Activated T-cell treated with anti-CD3 and anti-CD28 coated beads for 48 hours (primary cell): ENCODE measurements at places on chromosomes 2 and 18.

GRCh38 chr18:43961722-43962121 is 684.4 kb upstream of the SYT4 start:
- DNase-seq: no peak

DNA sequence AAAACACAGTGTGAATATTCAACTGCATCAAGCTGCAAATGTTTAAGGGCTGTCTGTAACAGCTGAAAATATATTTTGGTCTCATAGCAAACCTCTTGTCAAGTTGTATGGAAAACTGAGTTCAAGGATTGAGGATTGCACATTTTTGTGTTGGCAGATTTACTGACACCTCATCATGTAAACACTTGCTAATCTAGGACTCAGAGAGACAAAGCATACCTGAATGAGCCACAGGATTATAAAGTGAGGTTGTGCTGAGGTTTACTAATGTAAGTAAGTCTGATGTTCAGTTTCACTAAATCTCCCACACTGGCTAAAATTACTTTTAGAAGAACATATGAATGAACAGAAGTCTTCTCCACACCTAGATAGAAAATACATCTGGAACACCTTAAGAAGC is 1993.1 kb upstream of the CELF4 start:
- no peak for DNase-seq

DNA sequence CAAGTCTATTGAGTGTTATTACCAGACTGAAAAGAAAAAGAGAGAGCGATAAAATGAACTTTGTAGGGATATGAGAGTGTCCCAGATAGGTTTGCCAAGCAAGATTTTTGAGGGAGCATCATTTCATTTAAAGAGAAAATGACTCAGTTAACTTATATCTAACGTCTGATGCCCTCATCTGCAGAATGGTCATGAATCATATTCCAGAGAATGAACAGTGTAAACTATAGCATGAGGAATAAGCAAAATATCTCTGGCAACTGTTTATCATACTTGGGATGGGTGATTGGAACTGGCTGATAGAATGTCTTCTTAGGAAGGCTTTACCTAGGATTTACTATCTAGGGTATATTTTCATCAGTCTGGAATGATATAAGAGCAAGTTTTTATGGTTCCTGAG is 289.4 kb downstream of the CMPK2 start:
- DNase-seq: no peak

GRCh38 chr2:151878655-151879563 is 50.7 kb upstream of the ARL5A start:
- DNase-seq: no peak

GRCh38 chr2:28748941-28749340 is 2.7 kb upstream of the PPP1CB start:
- no peak for DNase-seq

GRCh38 chr18:73511771-73512503 is 635.7 kb downstream of the FBXO15 start:
- DNase-seq: no peak

DNA sequence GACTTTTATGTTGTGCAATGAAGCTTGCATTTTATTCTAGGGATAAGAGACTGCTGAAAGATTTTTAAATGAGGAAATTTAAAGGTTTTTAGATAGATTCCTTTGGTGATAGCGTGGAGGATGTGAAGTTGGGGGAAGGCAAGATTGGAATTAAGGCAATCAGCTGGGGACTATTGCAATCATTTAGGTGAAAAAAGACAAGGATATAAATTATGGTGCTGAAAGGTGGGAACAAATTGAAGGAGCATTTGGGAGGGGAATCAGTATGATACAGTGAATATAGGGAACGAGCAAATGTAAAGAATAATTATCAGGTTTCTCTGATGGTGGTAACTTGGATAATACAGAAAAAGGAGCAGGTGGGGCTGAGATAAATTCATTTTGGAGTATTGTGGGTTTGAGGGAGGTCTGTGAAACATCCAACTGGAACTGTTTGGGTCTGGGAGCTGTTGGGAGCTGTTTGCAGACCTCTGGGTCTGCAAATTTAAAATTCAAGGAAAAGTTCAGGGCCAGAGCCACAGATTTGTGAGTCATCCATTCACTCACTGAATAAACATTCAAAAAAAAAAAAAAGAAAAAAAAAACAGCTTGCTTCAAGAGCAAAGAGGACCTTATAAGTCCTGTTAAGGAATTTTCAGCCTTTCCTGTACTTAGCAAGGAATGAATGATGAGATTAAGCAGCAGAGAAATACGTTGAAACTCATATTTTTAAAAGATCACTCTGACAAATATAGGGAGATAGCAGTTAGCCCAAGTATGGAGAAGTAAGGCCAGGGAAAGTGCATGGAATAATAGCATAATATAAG is 257.5 kb upstream of the FN1 start:
- DNase-seq: no peak

DNA sequence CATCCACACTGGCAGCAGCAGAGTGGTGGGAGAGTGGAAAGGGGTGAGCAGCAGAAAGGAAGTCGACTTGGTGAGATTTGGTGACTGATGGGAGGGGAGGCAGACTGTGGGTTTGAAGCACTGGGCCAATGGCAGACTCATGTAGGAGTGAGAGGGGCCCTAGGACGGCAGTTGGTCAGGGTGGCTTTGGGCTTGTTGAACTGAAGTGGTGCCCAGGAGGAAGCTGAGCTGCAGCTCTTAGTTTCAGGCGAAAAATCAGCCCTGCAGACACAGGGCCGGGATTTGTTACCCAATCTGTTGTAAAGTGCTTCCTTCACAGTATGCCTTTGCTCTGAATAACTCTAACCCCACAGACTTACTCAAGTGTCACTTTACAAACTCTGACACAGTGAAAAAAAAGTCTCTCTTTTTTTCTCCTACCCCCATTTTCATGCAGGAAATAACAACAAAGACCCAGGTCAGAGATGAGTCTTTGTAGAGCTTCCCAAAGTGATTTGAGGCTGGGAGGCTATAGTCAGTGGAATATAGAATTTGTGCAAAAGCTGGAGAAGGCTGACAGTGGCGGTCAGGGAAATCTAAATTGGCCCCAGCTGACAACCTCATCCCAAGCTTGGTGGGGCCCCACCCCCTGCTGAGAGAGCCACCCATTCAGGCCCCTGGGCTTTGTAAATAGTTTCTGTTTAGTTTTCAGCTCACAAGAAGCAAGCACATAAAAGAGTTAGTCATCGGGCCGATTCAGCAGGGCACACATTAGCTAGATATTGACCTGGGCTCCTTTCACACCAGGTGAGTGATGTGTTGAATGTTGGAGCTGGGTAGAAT is 226.9 kb downstream of the VAPA start:
- no peak for DNase-seq

DNA sequence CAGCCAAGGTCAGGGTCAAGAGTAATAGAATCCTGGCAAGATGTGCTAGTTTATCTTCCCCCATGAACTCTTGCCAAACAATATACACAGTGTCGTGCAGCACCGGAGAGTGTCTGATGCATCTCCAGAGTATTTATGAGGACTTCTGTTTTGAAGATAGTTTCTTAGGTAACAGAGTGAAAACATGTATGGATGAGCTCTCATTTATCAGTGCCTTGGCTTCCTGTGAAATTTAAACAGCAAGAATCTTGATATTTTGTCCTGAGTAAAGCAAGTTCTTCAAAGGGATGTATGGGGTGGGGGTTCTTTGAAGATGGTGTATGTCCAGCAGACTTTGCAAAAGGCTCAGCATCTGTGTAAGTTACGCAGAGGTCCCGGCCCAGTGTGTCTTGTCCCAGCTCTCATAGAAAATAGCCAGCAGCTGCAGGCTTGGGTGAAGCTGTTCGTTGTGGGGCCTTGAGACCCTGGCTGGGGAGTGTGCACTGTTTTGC is 361.0 kb upstream of the NT5C1B start:
- no peak for DNase-seq

- no peak for DNase-seq
Measured at GRCh38 chr2:201258666-201259615, 1.4 kb upstream of the CASP8 start.

- no peak for DNase-seq
Measured at GRCh38 chr2:175855794-175856453, 146.1 kb downstream of the LNPK start.

DNA sequence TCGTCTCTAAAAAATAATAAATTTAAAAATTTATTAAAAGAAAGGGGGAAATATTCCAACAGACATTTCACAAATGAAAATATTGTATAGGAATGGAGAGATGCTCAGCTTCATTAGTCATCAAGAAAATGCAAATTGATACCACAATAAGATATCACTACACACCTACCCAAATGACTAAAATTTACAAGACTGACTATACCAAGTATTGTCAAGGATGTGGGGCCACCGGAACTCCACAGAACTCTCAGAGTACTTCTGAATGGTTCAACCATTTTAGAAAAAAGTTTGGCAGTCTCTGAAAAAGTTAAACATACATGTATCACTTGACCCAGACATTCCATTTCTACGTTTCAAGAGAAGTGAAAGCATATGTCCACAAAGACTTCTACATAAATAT is 163.4 kb downstream of the EHBP1 start:
- no peak for DNase-seq

DNA sequence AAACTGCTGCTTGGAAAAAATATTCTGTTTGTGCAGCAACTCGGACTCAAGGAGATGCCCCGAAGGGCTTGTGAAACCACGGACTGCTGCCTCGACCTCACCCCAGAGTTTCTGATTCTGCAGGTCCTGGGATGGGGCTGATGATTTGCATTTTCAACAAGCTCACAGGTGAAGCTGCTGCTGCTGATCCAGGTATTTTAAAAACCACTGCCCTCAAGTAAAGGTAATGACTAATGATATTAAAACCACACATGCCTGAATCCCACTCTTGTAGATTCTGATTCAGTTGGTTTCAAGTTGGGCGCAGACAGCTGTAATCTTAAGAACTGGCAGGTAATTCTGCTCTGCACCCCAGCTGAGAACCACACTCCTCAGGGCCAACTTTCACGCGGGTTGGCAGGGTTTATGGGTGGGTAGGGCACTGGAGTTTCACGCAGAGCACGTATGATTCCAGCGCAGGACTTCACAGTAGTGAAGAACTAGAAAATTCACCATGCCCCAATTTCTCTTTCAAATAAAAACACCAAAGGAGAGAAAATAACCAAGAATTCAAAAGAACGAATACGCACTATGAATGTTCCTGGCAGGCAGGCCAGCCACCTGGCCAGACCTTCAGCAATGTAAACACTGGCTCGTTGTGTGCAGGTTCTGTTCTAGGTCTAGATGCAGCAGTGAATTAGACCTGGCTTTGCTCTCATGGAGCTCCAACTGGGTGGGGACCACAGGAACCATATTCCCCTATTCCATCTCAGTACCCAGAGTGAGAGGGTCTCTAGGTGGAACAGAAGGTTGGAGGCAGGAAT is 74.6 kb upstream of the ZFP36L2 start:
- no peak for DNase-seq

DNA sequence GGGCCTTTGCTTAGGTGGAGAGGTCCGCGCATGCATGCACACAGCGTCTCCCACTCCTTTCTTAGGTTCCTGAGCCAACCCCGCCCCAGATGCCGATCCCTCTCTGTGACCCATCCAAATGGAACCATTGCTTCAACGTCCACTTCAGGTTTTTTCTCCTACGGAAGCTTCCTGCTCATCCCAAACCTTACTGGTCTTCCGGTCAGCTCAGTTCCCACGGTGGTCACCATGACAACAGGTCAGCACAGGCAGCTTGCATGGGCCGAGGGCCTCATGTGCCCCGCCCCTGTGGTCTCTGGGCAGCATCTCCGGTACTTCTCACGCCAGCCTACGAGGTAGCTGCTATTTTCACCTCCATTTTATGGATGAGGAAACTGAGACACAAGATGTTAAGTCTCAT is 163.7 kb downstream of the SOCS6 start:
- no peak for DNase-seq

DNA sequence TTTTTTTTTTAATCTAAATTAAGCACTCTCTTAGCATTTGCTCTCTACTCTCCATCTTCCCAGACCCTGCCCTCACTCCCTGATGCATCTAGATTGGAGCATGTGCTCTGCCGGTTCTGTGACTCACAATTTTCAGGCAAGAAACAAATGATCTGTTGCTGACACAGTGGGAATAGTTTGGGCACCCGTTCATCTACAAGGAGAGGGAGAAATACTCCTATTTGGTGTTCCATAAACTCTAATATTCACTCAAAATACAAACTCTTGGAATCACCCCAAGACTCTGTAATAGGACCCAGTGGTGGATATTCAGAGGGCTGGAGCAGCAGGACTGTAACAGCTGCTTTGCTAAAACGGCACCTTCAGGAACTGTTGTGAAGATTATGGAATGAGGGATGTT is 37.1 kb upstream of the LINC00305 start:
- DNase-seq: no peak

DNA sequence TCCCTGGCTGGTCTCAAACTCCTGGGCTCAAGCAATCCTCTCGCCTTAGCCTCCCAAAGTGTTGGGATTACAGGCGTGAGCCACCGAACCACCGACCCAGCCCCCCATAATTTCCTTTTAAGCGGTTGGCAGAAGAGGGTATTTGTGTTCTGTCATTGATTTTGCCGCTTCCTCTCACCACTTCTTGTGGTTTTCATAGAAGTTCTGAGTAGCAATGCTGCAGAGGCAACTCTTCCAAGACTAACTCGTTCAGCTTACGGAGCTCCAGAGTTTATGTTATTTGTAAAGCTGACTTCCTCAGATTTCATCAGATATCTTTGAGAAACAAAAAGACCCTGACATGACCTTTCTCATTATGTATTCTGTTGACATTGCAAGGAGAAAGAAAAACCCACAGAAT is 261.4 kb upstream of the KCNJ3 start:
- DNase-seq: no peak

DNA sequence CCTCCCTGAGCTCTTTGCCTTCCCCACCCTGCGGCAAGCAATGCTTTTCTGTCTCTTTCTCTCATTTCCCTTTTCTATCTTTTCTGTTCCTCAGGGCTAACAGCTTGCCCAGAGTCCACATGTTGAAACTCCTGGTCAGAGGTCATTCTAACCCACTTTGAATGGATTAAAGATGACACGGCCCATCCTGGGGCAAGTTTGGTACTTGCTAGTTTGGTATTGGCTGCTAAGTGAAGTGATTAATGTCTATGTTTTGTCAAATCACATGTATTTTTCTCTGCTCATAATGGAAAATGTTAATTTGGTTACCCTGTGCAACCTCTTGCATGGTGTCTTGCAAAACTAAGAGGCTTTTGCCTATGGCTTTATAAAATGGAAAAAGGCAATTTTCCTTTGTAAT is 960.2 kb downstream of the CNTNAP5 start:
- no peak for DNase-seq

- DNase-seq: no peak
Measured at GRCh38 chr2:178142274-178143065, 30.2 kb downstream of the RBM45 start.

- no peak for DNase-seq
Measured at GRCh38 chr2:38016219-38016618, 59.7 kb downstream of the CYP1B1 start.

DNA sequence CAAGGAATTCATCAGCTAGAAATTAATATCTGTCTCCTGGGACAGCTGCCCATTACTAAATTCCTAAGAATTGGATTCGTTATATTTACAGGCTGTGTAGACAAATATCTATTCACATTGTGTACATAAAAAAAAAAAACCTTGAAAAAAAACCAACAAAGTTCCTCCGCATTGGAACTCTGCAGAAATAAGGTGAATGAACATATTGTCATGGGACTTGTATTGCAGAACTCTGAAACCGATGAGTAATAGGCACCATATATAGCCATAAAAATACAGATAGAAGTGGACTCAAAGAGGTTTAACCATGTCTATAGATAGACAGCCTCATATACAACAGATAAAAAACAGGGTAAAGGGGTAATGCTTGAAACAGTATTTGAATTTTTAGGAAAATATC is 909.9 kb upstream of the CHAC2 start:
- no peak for DNase-seq
